Activated B cell treated with CpG ODN at 0.5 μM for 24 hours (primary cell): ENCODE measurements at places on chromosomes 13 and 19. TPM values are rescaled to one million over a fixed set of nuclear protein-coding genes. Genes with fewer than 3 reads are reported as not detected.

DNA sequence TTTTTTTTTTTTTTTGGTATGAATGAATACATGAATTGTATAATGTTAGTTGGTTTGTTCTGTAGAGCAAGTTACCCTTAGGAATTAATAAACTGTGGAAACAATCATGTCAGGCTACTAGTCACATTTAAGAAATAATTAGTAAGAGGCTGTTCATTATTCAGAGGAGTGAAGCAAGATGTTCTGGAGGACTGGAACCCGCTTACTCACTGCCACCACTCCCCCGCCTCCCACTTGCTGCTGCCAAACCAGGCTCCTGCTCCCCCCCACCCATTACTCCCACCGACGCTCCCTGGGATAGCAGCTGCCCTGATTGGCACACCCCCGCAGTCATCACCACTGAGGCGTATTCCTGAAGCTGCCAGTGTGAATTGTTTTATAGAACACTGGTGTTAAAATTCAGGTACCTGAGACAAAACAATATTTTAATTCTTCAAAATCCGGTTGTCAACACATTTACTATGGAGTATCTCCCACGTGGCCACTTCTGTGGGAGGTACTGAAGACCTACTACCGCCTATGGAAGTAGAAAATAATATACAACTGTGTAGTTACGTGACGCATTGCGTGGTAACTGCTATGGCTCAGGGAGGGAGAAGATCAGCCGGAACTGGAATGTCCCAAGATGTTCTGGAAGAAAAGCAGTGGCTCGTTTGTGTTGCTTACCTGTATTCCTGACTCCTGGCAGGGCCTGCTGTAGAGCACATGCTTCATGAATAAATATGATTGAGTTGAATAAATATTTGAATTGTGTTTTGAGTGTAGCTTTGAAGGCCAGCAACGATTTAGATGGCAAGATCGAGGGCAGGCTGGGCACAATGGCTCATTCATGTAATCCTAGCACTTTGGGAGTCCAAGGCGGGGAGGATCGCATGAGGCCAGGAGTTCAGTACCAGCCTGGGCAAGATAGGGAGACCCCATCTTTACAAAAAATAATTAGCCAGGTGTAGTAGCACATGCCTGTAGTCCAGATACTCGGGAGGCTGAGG is 1.7 kb downstream of the DPY19L3 start:
- DNase-seq = no peak

DNA sequence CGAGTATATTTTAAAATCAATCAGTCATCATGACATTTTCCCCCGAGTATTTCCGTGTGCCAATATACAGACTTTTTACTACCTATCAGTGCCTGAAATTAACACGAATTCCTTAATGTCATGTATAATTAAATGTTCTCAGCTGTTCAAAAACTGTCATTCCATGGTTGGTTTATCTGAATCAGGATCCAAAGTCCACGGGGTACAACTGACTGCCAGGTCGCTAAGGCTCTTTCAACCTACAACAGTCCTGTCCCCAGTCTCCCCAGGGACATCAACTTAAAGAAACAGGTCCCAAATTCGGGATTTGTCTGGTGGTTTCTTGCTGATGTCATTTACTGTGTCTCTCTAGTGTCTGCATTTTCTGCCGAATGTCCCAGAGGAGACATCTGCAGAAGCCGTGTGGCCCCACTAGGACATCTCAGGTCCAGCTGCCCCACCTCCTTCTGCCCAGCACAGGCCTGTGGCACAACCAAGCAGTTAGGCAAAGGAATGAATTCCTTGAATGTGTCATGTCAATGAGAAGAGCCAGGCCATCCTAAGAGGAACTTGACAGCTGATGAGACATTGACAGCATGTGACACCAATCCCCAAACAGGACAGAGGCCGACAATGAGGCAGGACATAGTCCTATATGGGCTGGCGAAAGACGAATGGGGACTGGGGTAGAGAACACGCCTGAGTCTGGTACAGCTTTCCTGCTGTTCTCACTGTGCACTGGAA is 109.5 kb downstream of the STK24 start:
- no peak for DNase-seq

GRCh38 chr13:100961186-100961585 is 286.6 kb upstream of the TMTC4 start:
- DNase-seq = no peak

DNA sequence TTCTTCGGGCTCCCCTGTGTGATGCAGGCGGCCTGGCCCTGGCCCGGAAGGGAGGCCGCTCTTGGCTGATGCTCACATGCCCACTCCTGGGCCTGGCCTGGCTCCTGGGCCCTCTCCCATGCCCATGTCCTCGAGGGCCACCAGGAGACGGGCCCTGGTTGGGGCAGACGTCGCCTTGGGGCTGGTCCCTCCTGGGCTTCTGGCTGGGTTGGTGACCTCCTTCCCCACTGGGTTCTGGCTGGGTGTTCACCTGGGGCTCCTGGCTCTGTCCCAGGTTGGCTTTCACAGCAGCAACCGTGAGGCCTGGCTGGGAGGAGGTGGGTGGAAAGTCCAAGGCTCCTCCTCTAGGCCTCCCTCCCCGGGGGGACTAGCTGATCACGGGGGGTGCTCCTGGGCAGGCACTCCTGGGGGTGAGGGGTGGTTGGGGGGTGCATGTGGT is 15.5 kb upstream of the SLC7A10 start:
- no peak for DNase-seq

DNA sequence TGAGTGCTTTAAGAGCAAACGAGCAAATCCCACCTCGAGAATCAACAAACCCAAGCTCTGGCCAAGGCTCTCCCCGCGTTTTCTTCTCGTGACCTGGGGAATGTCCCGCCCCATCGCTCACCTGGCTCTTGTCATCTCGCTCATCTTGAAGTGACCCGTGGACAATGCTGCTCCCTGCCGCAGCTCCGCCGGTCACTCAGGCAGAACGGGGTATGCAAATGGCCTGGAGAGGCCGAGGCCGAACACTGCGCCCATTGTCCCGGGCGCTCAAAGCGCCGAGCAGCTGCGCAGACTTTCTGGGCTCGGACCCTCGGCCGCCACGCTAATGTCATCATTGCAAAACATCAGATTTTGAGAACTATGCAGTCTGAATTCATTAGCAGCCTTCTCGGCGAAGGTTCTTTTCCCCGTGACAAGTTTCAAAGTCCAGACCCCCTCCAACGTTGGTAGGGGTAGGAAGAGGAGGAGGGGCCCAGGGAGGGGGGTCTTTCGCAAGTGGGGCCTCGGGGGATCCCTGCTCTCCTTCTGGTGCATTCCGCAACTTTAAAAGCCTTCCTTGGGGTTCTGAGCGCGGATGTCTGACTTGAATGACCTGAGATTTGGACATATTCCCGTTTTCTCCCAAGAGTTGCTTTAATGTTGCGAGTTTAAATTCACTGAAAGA is 39.7 kb downstream of the SOX1 start:
- DNase-seq = no peak

DNA sequence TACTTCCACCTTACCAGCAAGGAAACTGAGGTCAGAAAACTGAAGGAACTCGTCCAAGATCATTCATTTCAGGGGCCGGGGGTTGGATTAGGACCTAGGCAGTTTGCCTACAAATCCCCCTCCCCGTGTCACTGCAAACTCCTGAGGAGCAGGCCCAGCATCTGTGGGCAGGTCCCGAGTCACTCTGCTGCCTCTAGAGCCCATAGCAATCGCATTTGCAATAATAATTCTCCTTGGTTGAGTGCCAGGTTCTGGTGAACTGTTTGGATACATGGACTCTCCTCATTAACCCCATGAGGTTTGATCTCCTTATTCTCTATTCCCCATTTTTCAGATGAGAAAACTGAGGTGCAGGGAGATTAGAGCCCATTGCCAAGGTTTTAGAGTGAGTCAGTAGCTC is 903 bp downstream of the PIN1 start:
- DNase-seq = no peak

GRCh38 chr13:52447354-52447753 is 3.1 kb downstream of the VPS36 start:
- no peak for DNase-seq

SLC25A15 gene
- total RNA-seq = 4.6 and 4.9 TPM in 2 replicates

FUT6 gene
- total RNA-seq = not detected in 2 replicates
